ENCODE measurements at places on chromosomes 5 and 9. TPM values are rescaled to one million over a fixed set of nuclear protein-coding genes. Genes with fewer than 3 reads are reported as not detected.

LMNB1 gene
- 208 TPM for total RNA-seq

DDX46 gene
- total RNA-seq: 99.2 TPM

GRCh38 chr9:34688329-34689115 is 2.6 kb downstream of the CCL19 start:
- ATAC-seq: no peak

C5orf58 gene
- total RNA-seq: not detected

GRCh38 chr5:177111720-177112394 is 21.7 kb upstream of the NSD1 start:
- ATAC-seq: peak; percentile 48

DNA sequence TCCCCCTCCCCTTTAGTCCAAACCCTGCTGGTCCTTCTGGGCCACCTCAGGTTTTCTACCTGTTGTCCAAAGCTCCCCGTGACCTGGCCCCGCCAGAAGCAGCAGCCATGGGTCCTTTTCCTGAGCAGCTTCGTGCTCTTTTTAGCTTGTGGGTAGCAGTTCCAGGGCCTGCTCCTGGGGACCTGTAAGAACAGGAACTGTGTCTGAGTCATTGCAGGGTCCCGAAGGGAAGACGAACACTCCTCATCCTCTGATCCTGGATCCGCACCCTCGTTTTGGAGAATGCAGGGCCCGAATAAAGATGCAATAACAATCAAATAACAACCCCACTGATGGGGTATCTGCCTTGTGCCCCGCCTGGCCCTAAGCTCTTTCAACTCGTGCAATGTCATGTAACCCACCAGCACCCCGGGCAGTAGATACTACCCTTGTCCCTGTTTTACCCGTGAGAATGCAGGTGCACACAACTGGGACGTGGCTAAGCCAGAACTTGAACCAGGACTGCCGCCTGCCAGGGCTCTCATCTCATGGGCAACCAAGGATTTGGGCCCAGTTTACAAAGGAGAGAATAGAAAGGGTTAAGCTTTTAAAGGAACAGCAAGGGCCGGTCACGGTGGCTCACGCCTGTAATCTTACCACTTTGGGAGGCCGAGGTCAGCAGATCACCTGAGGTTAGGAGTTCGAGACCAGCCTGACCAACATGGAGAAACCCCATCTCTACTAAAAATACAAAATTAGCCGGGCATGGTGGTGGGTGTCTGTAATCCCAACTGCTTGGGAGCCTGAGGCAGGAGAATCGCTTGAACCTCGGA is 33.2 kb downstream of the NEK6 start:
- ATAC-seq: no peak

GRCh38 chr5:33832404-33833236 is 59.2 kb downstream of the ADAMTS12 start:
- ATAC-seq: no peak

- ATAC-seq: no peak
These were observed 47.1 kb downstream of the ZNF622 start for GRCh38 chr5:16418471-16418922.

RAB3C gene
- total RNA-seq: not detected

ADAMTS2 gene
- total RNA-seq: not detected

DNA sequence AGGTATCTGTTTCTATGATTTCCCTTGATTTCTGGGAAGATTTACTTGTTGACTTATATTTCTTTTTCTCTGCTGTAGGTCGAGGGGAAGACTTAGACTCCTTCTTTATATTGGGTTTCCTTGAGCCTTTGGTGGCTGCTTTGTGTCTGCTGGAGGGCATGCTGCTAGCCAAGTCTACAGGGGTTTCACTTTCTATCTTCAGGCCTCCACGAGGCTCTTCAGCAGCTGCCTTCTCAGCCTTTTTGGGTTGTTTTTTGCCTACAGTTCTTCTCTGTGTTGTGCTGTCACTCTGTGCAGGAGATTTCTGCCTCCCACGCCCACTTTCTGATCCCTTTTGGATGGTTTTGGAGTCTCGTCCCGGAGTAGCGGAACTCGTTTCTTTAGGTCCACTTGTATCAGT is 23.2 kb downstream of the LEAP2 start:
- ATAC-seq: no peak

- ATAC-seq: peak; percentile 30
These were observed 4.6 kb upstream of the SLC9A3 start for GRCh38 chr5:528629-529511.

DNA sequence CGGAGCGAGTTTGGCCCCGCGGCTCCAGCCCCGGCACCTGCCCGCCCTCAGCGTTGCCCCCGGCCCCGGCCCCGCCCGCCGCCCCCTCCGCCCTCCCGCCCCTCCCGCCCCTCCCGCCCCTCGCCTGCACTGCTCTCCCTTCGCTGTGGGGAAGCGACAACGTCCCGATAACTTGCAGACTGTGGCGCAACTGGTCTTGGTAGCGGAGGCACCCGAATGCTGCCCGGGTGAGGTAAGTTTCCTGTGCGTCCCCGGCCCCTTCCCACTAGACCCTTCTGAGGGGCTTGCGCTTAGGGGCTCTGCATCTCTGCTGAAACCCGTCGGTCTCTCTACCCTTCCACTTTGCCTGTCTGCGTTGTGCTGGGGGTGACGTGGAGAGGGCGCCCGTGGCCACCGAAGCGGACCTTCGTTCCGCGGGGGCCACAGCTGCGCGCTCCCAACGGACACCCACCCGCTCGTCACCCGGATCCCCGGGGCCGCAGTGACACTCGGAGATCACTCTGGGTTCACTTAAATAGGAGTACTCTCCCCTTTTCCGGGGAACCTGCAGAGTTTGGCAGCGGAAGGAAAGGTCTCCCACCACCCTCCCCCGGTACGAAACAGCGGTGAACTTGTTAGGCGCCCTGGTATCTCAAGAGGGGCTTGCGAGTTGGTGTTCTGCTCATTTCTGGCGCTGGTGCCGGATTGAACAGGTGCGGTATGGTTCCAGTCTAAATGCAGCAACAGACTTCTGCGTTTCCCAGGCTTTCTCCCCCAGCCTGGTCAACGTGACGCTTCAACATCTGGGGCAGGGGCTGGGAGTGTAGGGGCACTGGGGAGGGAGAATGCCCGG is 707 bp downstream of the PIP5K1B start:
- peak; percentile 7 for ATAC-seq

Measured in activated T-helper 17 cell treated with anti-CD3 and anti-CD28 coated beads, Interleukin-2, amount 50 U/mL, for 72 hours (primary cell).